Activated T-cell treated with anti-CD3 and anti-CD28 coated beads, Interleukin-2, amount 50 U/mL, for 48 hours (primary cell): ENCODE measurements at places on chromosomes 11 and 22.
A peak's percentile ranks its signal among the peaks of the same experiment; 100 is the strongest.

DNA sequence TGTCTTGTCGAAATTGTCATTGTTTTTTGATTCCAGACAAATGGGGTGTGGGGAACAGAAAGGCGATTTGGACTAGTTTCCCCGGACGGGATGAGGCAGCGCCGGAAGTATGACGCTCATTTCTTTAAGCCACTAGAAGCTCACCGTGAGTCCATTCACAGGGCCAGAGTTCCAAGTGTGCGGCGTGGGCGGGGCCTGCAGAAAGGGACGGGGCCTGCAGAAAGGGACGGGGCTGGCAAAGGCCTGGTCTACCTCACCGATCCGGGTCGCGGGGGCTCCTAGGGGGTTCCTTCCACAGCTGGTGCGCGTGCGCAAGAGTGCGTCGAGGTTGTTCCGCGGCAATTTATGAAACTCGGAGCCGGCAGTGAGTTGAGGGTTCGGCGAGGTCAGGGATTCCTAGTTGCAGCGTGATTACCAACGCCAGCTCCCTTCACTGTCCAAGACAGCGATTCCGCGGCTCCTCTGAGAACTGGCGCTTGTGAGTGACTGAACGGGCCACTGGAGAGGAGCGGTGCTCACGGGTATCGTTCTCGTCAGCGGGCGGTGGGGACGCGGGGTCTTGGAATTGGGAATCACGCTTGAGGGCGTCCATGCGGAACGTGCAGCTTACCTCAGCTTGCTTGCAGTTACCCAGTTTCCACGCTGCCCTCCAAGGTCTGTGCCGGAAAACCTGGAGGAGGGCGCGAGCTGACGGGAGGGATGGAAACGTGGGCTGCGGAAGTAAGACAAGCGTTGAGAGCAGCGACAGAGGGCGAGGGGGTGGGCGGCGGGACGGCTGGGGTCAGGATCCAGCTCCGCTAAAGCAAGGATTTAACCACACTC, at the start of gene ZNF215:
Gene ZNF215, plus strand, starts transcription at position 219 of the 822 bp plus-strand sequence. CDS start 5,847 bp downstream, outside the sequence.
- DNase-seq = peak; percentile 71

GRCh38 chr11:43419460-43419859, 60.7 kb downstream of the TTC17 start:
- no peak for DNase-seq

DNA sequence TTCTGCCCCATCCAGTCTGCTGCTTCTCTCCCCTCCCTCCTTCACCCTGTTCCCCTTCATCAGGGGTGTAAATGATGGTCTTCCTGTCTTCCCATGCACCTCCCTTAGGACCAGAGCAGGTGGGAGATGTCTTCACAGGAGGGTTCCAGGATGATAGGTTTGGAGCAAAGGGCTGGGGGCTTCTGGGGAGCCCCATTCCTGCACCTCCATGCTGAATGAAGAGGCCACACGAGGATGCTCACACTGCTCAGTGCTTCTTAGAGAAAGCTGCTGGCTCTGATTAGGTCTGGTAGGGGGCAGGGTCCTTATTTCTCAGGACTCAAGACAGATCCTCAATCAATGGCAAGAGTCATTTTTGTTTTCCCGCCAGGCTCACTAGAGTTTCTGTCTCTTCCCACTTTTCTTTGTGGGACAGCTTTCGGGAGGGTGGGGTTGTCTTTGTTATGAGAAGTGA, 41.1 kb downstream of the BCR start:
- no peak for DNase-seq

GRCh38 chr11:13094930-13095687, 86.0 kb downstream of the RASSF10 start:
- DNase-seq = no peak

- DNase-seq = no peak
These were observed 17.1 kb upstream of the SYTL2 start for GRCh38 chr11:85827748-85828639.

DNA sequence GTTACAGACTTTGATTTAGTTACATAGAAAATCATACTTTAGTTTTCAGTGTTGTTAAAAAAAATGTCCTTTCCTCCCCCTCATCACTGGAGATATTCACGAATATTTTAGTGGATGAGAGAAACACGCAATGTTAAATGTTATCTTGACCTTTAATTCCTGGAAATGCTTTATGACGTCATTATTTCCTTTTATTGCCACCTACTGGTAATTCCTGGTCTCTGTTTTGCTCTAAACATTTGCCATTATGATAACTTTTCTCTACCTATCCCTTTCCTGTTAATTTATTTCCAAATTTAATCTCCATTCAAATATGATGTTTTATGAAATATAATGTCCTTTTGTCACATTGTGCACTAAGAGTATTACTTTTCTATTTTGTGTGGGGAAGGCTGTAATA, 770.6 kb downstream of the FAM181B start:
- DNase-seq = no peak

GRCh38 chr11:120523196-120523595, 11.6 kb downstream of the GRIK4 start:
- DNase-seq = no peak

DNA sequence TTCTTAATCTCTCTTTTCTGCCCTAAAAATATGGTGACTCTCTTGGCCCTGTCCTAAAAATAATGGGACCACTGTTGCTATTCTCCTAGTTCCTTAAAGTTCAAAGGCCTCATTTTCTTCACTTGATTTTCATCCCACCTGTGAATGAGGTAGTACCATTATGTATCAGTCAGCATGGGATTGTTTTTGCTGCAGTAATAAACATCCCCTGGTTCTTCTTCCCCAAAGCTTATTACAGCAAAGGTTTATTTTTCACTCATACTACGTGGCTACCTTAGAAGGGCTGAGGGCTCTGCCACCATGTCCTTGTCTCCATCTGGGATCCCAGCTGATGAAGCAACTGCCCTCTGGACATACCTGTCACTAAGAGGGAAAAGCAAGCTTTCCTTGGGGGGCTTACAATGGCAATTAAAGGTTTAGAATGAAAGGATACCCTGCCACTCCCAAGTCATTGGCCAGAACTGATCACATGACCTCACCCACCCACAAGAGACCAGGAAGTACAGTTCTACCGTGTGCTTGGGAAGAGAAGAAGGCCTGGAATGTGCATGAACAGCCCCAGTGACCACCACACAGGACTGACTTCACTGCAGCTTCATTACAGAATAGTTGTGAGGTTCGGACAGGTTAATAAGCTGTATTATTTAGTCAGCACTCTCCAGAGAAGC, 7.8 kb downstream of the TTC38 start:
- no peak for DNase-seq

DNA sequence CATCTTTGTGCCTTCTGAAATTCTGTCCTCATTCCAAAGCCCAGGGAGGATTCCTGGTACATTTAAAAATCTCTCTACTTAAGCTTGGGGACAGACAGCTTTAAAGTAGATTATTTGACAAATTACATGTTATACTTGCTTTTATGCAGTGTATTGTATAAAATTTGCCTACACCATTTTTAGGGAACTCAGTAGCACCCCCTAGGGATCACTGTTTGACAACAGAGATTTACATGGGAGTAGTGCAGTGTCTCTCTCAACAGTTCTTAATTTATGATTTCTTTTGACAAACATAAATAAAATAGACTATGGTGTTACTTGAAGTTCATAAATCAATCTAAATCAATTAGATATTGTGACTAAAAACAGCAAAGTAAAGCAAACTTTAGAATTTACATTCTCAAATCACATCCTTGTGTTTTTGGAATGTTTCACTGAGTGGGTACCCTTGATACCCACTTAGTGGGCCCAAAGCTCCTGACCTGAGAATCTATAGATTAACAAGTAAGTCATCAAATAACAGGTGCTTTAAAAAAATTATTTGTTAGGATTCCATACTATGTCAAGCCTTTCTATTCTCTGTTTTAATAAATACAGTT, 428.8 kb downstream of the DYNC2H1 start:
- no peak for DNase-seq

GRCh38 chr22:32644252-32645100, 157.0 kb upstream of the TIMP3 start:
- peak; percentile 41 for DNase-seq

- no peak for DNase-seq
These were observed 10.0 kb upstream of the RRM1 start for GRCh38 chr11:4084406-4085125.

- no peak for DNase-seq
These were observed 17.9 kb upstream of the TREH start for GRCh38 chr11:118697346-118697745.

- no peak for DNase-seq
These were observed 1.9 kb upstream of the ANO9 start for GRCh38 chr11:443542-444199.

GRCh38 chr11:75582506-75582894, 20.4 kb downstream of the SERPINH1 start:
- no peak for DNase-seq

DNA sequence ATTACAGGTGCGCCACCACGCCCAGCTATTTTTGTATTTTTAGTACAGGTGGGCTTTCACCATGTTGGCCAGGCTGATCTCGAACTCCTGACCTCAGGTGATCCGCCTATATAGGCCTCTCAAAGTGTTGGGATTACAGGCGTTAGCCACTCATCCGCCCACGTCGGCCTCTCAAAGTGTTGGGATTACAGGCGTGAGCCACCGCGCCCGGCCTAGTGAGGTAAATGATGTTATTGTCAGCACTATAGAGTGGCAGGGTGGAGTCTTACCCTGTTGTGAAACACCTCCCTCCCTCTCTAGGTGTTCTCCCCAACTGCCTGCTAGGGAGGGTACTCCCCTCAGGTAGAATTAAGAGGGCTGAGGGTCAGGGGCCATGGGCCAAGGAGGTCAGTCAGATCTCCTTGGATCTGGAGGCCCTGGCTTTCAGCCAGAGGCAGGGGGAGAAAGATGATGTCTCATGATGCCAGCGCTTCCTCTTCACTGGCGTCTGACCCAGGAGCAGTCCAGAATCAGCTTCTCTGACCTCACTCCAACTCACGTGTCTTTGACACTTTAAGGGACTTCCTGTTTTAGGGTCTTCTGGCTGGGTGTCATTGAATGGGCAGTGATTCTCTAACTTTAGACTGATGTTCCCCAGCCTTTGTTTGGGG, 2.0 kb downstream of the GGA1 start:
- no peak for DNase-seq

DNA sequence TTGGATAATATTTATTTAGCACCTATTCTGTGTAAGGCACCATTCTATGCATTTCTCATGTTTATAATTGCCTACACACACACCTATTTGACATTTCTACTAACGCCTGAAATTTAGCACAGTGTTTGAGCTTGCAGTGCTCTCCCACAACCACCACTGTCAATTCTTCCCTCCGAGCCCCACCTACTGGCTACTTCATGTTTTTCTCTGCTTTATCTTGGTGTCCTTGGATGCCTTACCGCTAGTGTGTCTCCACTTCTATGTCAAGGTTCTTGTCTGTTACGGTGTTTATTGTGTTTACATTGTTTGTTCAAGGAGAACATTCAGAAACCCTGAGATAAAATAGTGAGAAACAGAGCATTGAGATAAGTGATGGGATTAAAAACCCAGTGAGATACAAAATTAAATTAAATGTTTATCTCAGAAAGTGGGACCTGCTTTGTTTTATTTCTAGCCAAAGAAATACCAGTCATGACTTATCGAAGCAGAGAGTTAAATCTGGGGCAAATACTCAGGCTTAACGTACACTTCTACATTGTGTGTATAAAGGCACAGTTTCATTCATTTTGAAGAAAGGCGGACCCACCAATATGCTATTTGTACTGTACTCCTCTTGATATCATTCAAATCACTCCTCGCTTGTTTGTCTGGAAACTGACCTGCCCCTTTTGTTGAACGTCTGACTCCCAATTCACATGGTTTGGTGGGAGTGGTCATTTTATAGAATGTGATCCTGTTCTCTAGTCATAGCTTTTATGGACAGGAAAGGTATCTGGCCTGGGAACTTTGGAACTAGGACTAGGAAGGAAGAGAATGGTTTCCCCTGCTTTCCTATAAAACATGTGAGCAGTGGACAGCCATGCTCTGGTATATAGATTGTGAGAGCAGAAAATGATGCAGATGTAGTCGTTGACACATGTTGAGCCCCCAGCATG, 39.2 kb upstream of the SLC36A4 start:
- no peak for DNase-seq

DNA sequence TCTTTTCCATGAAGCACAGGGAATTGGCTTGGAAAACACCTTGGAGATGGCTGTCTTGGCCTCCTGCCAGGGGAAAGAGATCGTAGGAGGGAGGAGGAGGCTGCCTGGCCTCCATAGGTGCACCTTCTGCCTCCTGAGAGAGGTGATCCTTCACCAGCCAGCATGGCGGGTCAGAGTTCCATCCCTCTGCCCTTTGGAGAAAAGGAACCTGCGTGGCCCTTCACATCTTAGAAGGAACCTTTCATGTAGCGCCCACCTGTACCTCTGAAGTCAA, 58.2 kb upstream of the DRD2 start:
- no peak for DNase-seq

DNA sequence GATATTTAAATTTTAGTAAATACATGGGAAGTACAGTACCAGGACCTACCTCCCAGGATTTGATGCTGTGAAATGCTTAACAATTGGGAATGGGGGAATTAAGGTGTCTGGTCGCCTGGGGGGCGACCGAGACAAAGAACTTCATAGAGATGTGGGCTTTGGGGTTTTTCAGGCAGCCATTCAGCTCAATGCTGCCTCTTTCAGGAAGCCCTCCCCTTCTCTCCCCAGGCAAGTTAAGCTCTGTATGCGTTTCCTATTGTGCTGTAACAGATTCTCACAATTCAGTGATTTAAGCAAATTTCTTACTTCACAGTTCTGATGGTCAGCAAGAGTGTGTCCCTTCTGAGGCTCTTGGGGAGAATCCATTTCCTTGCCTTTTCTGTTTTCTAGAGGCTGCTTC, 53.8 kb downstream of the KIAA1671 start:
- DNase-seq = no peak

GRCh38 chr22:38744981-38745380, 10.8 kb downstream of the SUN2 start:
- DNase-seq = no peak

DNA sequence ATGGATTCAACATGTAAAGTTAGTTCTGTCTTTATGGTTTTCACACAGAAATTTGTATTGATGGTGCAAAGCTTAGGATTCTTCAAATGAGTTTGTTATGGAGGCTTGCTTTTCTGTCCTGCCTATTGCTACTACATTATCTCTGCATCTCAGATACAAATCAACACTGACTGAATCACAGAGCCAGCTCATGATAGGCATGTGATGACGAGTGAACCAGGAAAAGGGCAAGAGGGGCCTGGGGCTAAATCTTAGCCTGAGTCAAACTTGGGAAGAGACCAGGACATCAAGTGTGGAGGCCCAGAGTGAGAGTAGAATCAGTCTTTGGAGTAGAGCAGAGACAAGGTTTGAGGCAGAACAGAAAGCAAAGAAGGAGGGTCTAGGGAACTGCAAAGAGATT, 107.1 kb upstream of the CD44 start:
- DNase-seq = no peak

GRCh38 chr22:46546466-46547178, 9.2 kb upstream of the CELSR1 start:
- DNase-seq = no peak

GRCh38 chr11:106082096-106082495, 4.6 kb downstream of the AASDHPPT start:
- no peak for DNase-seq

- no peak for DNase-seq
These were observed 388.0 kb downstream of the DYNC2H1 start for GRCh38 chr11:103497268-103497667.

GRCh38 chr11:65186701-65187100, 5.0 kb downstream of the CAPN1 start:
- no peak for DNase-seq
